Activated T-cell treated with anti-CD3 and anti-CD28 coated beads for 1 hour (primary cell): ENCODE measurements at places on chromosomes 11 and 22.

DNA sequence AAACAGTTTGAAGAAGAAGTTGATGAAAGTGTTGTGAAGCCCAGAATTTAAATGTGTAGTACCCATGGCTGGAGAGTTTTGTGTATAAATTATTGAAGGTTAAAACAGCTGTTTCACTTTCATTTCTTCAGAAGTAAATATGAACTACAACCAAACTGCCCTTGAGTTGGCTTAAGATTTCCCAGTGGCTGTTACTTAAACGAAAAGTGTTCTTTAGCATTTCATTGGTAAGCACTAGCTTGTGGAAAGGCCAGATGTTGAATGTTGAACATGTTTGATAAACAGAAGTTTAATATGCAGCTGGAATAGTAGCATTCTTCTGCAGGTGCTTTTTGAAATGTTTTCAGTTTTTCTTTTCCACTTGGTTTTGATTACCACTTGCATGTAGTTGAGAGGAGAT is 83.2 kb upstream of the TNRC6B start:
- no peak for DNase-seq

DNA sequence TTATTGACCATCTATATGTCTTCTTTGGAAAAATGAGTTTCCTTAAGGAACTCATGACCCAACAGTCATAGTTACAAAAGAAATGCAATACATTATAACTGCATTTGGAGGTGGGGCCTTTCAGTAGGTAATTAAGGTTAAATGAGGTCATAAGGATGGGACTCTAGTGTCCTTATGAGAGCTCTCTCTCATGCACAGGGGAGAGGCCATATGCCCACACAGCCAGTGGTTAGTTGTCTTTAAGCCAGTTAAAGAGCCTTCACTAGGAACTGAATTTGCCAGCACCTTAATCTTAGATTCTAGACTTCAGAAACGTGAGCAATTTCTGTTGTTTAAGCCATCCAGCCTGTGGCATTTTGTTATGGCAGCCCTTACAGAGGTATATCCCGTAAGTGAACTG is 27.3 kb downstream of the INTS4 start:
- DNase-seq = no peak

DNA sequence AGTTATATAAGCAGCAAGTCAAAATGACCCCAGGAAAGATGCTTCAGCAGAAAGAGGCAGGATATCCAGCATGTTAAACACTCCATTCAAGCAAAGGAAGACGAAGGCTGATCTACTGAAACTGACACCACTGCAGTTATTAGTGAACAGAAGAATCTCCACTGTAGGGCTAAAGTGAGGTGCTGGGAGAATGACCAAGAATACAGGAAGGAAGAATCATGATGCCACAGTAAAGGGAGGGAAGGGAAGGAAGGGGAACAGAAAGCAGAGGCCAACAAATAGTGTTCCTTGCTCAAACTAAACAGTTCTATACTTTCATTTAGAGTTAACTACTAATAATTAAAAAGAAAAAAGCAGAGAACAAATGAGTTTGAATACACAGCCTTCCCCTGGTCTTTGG is 92.5 kb downstream of the SIK3 start:
- no peak for DNase-seq

DNA sequence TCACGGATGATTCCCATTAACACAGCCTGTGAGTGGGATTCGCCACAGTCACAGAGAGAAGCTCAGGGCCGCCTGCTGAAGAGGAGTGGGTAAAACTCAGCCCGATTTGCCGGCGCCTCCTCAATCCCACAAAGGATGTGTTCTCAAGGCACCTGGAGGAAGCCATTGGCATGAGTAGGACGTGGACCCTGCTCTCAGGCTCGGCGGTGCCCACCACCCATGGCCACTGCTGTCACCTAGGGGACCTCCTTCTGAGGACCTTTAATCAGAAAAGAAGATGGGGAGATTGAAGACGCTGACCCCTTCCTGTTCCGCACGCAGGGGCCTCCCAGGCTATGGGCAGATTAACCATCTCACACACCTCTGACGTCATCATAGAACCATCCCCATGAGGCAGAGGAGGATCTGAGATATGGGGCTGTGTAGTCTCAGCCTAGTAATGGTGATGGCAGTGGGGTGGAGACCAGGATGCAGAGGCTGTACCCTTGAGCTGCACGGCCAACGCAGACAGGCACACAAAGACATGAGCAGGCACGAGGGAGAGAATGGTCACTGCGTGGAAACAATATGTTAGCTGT is 571.8 kb downstream of the BRD1 start:
- no peak for DNase-seq

- DNase-seq = peak; percentile 69
Observed at GRCh38 chr11:44094260-44094868, 1.1 kb upstream of the EXT2 start.

DNA sequence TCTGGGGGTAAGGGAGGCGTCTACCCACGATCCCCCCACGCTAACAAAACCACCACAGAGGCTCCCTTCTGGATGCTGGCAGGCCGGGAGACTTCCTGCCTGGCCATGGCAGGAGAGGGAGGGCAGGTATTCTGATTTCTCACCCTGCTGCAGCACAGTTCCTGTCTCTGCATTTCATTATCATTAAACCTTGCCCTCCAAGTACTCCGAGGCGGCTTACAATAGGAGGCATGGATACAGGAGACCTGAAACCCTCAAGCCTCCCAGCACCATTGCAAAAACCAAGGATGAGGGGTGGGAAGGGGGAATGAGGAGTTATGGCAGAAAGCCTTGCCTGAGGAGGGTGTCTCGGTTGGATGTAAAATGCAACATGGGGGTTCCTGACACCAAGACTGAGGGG is 44.1 kb upstream of the MN1 start:
- DNase-seq = no peak

DNA sequence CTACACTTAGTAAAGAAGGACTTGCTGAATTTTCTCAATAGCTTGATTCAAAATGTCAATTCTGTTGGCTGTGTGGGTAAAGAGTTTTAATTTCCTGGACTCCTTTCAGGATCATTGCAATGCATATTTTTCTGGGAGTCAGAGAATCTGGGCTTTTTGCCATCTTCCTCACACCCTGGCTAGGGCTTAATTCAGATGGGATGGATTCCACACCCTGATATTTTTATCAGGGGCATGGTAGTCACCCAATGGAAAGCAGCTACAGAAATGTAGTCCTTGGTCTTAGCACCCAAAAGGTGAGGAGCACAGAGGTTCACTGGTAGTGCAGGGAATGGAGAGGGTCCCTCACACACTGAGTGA is 79.3 kb downstream of the SGSM3 start:
- DNase-seq = no peak

GRCh38 chr11:129375751-129376657 is at the start of gene BARX2:
BARX2 (plus strand) TSS chr11:129375848; CDS start chr11:129376036, 188 bp downstream.
- DNase-seq = no peak

DNA sequence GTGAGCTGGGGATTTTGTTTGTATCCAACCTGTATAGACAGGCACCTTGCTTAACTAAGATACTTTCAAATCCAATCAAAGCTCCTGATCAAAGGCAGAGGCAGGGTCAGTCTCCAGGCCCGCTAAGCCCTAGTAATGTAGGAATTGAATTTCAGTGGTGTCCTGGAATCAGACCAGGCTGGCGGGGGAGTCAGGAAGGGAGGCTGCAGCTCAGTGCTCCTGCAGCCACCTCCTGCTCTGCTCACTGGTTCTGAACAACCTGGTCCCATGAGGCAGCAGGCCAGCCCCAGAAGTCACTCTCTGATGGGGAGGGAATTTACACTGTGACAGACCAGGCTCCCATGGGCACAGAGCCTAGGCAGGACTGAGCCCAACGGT is 38.5 kb upstream of the GALNT18 start:
- no peak for DNase-seq

- DNase-seq = no peak
Observed at GRCh38 chr11:73991471-73992006, 8.9 kb upstream of the UCP2 start.

DNA sequence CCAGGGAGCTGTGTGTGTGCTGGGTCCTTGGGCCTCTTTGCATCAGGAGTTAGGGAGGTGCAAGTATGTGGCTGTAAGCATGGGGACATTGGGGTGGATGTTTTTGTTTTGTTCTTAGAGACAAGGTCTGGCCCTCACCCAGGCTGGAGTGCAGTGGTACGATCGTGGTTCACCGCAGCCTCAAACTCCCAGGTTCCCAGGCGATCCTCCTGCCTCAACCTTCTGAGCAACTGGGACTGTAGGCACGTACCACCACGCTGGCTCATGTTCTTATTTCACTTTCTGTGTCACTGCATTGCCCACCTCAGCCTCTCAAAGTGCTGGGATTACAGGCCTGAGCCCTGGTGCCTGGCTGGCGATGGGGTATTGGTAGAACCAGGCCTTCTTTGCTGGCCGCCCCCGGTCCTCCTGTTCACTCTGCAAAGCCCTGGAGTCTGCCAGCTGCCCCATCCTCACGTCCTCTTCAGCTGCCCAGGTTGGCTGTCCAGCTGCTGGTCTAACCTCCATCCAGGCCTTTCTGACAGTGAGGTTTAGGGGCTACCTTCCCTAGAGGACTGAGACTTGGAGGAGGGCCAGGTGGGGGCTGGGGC is 851 bp upstream of the GRAMD4 start:
- no peak for DNase-seq

DNA sequence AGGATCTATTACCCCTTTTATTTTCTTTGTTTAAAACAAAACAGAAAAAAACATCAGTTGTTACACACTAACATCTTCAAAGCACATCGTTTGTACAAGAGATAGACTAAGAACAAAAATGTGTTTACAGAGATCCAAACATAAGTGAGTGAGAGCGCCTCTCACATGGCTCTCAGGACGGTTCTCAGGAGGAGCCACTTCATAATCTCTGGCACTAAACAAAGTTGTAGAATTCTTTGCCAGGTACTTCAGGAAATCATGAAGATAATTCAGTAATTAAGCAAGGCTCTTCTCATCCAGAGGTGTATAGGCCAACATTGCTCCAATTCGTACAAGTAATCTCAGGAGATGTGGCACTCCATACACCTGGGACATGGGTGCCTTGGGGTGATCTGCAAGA is 29.8 kb downstream of the PDE3B start:
- DNase-seq = no peak

- no peak for DNase-seq
Observed at GRCh38 chr22:19990609-19991394, 25.8 kb downstream of the ARVCF start.

GRCh38 chr22:43275545-43276317 is 67.4 kb downstream of the SCUBE1 start:
- no peak for DNase-seq

- DNase-seq = peak; percentile 6
Observed at GRCh38 chr11:72519220-72519881, 85.0 kb upstream of the CLPB start.

DNA sequence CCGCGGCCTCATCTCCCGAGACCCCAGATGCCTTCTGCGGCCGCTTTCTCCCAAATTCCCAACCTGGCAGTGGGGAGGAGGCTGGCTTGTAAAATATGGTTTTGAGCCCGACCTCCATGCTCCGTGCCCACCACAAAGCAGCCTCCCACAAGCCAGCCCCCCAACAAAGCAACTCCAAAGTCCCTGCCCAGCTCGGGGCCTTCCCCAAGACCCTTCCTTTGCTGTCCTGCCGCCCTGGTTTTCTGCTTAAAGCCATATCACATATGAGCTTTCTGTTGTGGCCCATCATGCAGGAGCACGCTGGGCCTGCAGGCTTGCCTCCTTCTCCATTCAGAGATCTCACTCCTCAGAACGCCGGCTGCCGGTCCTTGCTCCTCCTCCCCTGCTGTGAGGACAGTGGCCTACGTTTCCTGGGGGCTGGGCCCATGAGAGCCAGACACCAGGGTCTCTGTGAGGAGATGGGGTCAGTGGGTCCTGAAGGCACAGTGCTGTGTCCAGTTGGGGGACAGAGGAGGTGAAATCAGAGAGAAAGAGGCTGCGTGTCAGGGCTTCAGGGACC is 680.0 kb downstream of the BRD1 start:
- no peak for DNase-seq

DNA sequence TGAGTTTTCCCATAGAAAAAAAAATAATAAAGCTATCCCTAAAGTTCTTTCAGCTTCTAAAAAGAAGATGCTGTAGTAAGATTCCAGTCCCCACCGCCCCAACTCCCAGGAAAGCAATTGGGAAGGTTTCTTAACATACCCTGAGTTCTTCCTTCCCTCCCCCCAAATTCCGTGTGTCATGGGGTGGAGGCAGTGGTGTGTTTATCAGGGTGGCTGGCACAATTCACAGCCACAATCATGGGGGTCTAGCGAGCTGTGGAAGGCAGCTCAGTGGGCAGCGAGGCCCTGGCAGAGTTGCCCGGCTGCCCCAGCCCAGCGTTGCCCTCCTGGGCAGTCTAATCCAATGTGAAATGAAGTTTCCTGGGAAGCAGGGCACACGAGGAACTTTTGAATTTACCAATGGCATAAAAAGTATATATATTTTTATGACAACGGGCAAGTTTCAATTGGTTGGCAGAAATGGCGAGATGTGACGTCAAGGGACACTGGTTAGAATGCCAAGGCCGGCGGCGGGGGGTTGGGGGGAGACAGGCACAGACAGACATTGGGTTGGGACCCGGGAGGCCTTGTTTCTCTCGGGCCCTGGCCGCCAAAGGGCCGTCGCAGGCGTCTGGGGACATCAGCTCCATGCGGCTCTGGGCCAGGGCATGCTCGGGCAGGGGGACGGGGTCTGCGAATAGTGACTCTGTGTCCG is 80.7 kb upstream of the PPARA start:
- DNase-seq = no peak

DNA sequence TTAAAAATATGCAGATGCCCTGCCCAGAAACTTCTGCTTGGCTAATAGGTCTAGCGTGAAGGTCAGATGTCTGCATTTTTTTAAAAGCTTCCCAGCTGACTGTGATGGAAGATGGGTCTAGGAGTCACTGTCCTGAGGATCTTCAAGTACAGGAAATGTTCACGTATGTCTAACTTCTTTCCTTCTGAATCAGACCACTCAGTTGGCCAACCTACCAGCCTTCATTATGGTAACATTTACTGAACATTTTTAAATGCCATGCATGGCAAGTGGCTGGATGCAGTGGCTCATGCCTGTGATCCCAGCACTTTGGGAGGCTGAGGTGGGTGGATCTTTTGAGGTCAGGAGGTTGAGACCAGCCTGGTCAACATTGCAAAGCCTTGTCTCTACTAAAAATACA is 1.1 kb upstream of the PRG2 start:
- no peak for DNase-seq

DNA sequence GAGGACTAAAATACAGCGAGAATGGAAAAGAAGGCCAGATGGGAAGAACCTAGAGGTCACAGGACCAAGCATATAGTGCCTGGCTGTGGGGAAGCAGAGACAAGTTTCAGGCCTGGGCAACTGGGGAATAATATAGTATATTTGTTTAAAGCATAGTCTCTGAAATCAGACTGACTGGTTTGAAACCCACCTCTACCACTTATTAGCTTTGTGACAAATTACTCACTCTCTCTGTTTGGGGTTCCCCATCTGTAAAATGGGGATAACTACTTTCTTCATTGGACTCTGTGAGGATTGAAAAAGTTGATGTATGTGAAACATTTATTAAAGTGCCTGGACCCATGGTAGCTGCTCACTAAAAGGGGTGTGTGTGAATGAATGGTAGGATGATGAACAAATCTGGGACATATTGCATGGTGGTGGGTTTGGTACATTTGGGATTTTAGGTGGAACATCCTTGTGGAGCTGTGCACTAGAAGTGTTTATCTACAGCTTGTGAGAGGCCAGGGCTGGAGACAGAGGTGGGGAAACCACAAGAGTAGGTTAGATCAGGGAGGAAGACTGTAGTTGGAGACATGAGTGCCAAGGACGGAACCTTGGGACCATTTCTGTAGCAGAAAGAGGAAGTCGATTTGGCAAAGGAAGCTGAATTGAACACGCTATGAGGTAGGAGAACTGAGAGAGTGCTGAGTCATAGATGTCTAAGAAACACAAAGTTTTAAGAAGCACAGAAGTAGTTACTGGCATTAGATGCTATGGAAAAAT is 52.6 kb downstream of the SWAP70 start:
- no peak for DNase-seq
